ENCODE measurements at places on chromosomes 4 and X. TPM values are rescaled to one million over a fixed set of nuclear protein-coding genes. Genes with fewer than 3 reads are reported as not detected.

The CLDN34 gene
- total RNA-seq = 0.29 TPM

The GRIA3 gene
- 0.36 TPM for total RNA-seq

The LRIT3 gene
- total RNA-seq = not detected

The COL25A1 gene
- total RNA-seq = not detected

The WAS gene
- total RNA-seq = 0.84 TPM

The IDUA gene
- total RNA-seq = 0.60 TPM

The NAP1L5 gene
- 8.6 TPM for total RNA-seq
